ENCODE measurements at places on chromosomes 1 and 21.

GRCh38 chr1:119141020-119141424, 569 bp upstream of the WARS2 start:
- peak; percentile 15 for DNase-seq

DNA sequence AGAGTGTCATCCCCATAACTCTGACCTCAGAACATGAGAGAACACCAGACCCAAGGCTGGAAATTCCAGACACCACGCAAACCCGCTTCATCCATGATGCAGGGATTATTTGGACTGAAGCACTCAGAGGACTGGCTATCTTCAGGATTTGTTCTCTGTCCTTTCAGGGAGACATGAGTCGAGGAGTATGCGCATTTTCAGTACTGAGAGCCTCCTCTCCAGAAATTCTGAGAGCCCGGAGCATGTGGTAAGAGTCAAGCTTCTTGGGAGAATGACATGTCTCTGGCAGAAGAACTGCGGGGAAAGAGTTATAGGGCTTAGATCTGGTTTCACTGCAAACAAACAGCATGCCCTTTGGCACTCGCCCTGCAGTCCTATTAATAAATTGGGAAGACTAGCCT, 6.9 kb downstream of the LAX1 start:
- DNase-seq, result no peak

GRCh38 chr1:171298696-171299095, 15.3 kb upstream of the FMO4 start:
- no peak for DNase-seq

GRCh38 chr1:94679332-94680038, 137.9 kb upstream of the F3 start:
- no peak for DNase-seq

GRCh38 chr1:208934933-208935332, 648.6 kb upstream of the CAMK1G start:
- no peak for DNase-seq

DNA sequence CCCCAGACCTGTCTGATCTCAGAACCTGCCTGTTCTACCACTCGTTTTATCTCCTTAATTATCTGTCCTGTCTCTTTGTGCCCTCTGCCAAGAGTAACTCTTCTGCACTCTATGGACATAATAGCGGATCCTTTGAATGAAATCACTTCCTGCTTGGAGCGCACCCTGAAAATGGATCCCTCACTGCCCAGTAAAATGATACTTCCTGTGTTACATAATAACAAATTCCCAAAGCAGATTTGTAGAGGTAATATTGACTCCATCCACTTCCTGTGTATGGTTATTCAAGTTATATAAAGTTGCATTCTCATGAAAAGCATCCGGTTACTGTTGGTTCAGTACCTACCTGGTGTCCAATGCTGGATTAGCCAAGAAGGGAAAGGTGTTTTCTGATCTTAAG, 246.0 kb downstream of the TRABD2B start:
- DNase-seq, result no peak

- DNase-seq, result no peak
Observed at GRCh38 chr1:213994888-213995287, 7.1 kb downstream of the PROX1 start.

- DNase-seq, result no peak
Observed at GRCh38 chr1:207455183-207455754, 1.1 kb downstream of the CR2 start.

DNA sequence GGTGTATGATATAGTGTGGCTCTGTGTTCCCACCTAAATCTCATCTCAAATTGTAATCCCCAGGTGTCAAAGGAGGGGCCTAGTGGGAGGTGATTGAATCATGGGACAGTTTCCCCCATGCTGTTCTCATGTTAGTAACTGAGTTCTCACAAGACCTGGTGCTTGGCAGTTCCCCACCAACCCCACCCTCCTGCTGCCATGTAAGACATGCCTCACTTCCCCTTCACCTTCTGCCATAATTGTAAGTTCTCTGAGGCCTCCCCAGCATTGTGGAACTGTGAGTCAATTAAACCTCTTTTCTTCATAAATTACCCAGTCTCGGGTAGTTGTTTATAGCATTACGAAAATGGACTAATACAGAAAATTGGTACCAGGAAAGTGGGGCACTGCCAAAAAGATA, 1705.3 kb downstream of the NCAM2 start:
- no peak for DNase-seq

DNA sequence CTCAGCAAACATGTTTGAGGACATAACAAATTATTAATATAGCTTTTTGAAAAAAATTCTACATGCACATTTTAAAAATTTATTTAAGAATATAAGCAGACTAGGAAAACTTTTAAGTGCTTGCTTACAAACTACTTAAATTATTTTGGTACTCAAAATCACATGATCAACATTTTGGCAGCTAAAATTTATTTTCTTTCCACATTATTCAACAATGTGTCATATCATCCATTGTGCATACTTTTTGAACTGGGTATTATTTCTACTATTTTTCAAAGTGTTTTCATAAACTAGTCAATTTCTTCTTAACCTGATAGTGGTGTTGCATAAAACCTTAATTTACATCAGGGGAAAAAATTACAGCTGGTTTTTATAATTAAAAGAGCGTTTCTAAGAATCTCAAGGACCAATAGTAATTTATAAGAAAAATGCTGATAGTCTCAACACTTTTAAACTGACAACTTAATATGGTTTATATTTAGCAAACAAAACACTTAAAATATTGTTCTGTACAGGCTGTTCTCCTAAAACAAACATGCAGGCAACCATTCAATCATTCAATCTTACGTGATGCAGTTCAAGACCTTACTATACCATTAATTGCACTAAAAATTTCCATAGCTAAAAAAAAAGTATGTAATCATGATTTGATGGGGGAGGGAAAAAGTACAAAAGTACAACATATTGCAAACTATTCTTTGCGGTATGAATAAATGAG, 105.0 kb downstream of the GPATCH2 start:
- DNase-seq, result no peak

Measured in skin of body (tissue), 3 donors.